ENCODE measurements at places on chromosomes 1 and 21.
A peak's percentile ranks its signal among the peaks of the same experiment; 100 is the strongest.

DNA sequence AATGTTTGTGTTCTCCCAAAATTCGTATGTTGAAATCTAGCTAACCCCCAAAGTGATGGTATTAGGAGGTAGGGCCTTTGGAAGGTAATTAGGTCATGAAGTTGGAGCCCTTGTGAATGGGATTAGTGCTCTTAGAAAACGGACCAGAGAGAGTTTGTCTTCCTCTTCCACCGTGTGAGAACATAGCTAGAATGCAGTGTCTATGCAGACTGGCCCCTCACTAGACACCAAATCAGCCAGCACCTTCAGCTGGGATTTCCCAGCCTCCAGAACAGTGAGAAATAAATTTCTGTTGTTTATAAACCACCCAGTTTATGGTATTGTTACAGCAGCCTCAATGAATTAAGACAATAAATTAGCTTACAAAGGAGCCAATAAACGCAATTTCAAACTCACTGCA lies 58.0 kb downstream of the KIAA0319L start:
- DNase-seq, result no peak

DNA sequence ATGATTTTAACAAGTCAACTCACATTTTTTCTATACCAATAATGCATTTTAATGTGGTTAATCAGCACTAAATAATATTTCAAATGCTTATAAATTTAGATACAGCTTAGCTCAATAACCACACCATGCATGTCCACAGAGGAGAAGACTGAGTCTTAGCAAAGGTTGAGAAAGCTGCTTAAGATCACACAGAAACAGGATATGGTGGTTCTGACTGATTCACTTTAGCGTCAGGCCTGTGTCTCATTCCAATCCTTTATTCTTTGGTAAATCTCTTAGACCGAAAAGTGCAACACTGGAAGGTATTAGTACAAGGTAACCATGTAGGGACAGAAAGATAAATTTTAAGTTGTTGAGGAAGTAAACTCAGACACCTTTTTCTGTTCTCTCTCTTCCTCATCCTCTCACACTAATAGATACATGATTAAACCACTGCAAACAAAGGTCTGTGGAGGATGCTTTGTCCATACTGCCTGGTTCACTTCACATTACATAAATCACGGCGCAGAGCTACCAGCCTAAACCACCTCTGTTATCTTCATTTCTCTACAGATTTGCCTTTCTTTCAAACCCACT lies 139.0 kb downstream of the DPYD start:
- DNase-seq, result no peak

DNA sequence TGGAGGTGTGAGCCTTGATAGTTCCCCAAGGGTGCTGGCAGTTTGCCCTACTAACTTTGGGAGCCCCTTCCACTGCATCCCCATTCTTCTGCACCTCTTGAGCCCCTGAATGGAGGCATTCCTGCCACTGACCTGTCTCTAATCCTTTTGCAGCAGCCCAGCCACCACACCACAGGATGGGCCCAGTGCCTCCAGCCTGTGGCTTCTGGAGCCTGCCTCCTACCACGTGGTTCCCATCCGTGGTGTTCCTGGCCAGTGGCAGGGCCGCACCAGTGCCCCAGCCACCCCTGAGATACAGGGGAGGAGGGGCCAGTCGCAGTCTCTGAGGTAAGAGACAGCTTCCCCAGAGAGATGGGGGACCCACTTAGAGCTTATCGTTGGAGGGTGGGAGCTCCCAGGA lies 14.4 kb downstream of the INAVA start:
- DNase-seq, result no peak

- no peak for DNase-seq
Measured at GRCh38 chr1:243287652-243288051, 31.8 kb downstream of the SDCCAG8 start.

DNA sequence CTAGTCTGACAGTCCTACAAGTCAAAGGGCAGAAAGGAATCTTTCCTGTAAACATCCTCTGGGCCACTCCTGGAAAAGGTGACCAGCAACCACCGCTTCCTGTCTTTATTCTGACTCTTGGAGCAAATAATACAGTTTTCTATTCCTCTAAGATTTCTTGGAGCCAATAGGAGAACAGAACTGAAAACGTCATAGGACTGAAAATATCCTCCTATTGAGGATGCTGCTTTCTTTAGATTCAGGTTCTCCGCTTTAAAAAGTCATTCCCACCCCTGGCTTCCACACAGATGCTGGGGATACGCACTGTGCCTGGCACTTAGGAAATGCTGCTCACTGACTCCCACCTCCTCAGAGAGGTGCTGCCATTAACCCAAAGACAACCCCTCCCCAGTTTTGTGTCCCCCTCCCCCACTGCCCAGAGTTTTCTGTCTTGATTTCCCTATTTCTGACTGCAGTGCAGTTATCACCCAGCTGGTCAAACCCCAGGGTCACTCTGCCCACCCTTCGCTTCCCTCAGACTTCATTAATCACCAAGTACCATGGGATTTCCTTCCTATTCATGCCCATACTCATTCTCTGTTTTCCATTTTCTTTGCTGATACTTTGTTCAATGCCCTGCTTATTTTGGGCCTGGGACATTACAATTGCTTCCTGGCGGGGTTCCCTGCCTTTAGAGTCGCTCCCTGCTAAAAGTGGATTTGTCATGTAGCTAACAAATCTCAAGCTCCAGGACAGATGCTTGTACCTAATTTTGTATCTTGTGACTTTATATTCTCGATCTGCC lies 82.1 kb upstream of the ARHGAP29 start:
- no peak for DNase-seq

GRCh38 chr1:107195476-107195875 lies 54.6 kb downstream of the NTNG1 start:
- DNase-seq, result no peak

- no peak for DNase-seq
Measured at GRCh38 chr1:172936088-172936645, 114.6 kb downstream of the TNFSF18 start.

- no peak for DNase-seq
Measured at GRCh38 chr1:202013603-202014002, 3.2 kb downstream of the ELF3 start.

- no peak for DNase-seq
Measured at GRCh38 chr1:57887964-57888491, 464.2 kb upstream of the DAB1 start.

- no peak for DNase-seq
Measured at GRCh38 chr1:88029142-88029541, 654.9 kb upstream of the PKN2 start.

GRCh38 chr1:6105763-6106162 lies 60.1 kb downstream of the KCNAB2 start:
- DNase-seq, result peak; percentile 1

DNA sequence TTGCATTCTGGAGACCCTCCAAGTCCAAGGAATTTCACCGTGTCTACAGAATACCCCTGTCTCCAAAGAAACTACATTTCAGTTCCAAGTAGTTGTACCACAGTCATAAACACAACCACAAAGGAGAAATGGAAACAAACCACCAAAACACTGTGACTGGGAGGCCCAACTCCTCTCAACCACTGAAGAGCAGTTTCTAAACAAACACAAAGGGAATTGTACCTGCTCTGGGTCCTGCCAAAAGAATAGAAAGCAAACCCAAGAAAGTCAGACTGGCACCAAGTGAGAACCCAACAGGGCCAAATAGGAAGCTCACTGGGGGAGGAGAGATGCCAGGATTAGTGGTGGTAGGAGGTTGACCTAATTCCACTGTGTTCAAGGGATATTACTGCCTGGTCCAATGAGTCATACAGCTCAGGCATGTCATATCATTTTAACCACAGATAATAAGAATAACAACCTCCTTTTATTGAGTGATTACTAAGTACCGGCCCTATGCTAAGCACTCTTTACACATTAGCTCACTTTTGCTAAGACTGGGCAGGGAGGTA lies 123.9 kb upstream of the PPP2R5A start:
- DNase-seq, result no peak

DNA sequence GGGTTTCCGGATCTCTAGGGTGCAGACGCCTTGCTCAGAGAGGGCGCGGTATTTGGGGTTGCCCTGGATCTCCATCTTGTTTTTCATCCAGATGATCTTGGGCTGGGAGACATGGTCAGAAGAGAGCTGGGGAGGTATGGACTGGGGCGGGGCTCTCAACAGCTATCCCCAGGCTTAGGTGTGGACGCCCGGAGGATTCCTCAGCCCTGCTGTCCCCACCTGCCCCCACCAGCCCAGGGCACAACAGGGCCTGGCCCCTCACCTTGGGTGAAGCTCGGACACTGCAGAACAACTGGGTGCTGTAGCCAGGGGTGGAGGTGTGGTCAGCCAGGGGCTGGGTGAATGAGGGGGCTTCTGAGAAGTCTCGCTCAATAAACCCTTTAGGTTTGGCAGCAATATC lies 6.6 kb downstream of the MYBPH start:
- no peak for DNase-seq

GRCh38 chr1:25913206-25913605 lies 7.0 kb upstream of the STMN1 start:
- DNase-seq, result no peak

DNA sequence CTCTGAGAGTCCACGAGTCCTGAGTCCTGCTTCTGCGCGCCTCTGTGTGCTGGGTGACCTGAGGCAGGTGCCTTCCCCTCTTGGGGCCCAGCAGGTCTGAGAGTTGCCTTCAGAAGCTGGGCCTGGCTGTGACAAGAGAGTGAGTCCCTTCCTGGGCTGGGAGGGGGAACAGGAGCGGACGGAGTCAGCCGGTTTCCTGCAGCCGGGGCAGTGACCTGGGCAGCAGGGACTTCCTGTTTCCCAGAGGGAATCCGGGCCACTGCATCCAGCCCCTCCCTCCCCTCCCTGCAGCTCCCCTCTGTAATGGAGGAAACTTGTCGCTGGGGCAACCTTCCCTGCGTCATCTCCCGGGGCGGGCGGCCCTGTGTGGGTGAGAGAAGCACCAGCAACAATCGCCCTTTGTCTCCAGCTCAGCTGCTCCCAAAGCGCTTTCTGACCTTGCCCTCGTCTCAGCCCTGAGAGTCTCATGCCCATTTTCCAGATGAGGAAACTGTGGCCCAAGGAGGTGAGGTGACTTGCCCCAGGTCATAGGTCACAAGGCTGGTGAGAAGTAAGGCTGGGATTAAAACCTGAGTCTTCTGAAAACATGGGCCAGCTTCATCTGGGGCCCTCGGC lies 61.1 kb downstream of the SDC3 start:
- DNase-seq, result no peak

GRCh38 chr1:213414911-213415310 lies 363.9 kb downstream of the RPS6KC1 start:
- no peak for DNase-seq

DNA sequence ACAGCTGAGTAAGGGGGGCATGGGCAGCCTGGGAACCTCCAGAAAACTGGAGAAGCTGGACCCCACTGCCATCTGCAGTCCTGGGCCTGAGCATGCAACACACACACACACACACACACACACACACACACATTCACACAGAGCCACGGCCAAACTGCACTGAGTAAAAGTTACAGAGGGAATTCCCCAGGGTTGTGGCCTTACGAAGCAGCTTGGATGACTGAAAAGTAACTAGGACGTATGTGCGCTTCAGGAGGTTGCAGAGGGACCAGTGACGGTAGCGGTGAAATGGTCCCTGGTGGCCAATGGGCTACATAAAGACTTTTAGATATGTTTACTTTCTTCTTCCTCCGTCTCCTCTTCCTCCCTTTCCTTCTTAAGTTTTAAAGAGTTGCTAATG lies 232.5 kb upstream of the TMEM51 start:
- DNase-seq, result no peak

DNA sequence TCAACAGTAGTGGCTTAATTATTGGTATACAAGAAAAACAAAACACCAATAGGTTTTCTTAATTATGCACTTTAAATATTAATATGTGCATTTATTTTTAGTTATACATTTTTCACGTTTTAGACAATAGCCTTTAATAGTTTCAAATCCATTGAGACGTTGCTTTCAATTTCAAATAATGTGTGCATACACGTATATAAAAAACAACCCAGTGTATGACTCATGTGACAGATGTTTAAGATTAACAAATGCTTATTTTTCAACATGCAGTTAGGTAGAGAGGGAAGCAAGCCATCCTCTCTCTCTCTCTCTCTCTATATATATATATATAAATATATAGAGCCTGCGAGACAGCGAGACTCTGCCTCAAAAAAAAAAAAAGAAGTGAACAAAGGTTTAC lies 24.3 kb downstream of the EYA3 start:
- no peak for DNase-seq

GRCh38 chr1:62196086-62196690 lies 1.5 kb downstream of the L1TD1 start:
- no peak for DNase-seq

Measured in stimulated activated CD4-positive, alpha-beta T cell treated with anti-CD3 and anti-CD28 coated beads, Interleukin-2, amount 100 ng/mL, for 24 hours (primary cell).